ENCODE measurements at places on chromosomes 12 and 14.

- no peak for DNase-seq
Observed at GRCh38 chr12:64065881-64066451, 156.1 kb downstream of the KICS2 start.

DNA sequence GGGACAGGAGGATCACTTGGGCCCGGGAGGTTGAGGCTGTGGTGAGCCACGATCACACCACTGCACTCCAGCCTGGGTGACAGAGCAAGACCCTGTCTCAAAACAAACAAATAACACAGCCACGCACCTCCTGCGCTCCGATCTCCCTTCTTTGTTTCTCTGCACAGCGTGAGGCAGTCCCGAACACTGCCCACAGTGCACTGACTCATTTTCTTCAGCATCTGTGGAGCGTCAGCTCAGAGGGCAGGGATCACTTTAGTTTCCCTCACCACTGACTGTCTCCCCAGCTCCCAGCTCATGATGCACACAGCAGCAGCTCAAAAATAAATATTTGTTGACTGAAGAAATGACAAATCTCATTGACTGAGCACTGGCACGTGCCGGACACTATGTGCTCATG is 883 bp upstream of the MYL2 start:
- DNase-seq: no peak

DNA sequence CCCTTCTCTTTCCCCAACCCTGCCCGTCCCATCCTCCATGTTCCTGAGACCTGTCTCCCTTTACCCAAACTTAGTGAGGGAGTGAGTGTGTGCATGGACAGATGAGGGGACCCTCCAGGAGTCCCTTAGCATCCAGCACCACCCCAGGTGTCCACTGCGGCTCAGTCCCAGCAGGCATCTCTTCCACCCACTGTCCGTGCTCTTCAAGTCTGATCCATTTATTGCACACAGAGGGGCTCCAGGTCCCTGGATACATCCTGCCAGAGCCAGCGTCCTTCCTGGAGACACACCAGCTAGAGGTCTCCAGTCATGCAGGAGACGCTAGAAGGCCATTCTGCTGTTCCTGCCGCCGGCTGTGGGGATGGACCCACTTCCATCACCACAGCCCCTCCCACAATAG is 239.2 kb downstream of the ADGRD1 start:
- no peak for DNase-seq

GRCh38 chr12:47504775-47505446 is 200.9 kb downstream of the RPAP3 start:
- DNase-seq: no peak

GRCh38 chr12:103401421-103401820 is 94.3 kb downstream of the C12orf42 start:
- no peak for DNase-seq

DNA sequence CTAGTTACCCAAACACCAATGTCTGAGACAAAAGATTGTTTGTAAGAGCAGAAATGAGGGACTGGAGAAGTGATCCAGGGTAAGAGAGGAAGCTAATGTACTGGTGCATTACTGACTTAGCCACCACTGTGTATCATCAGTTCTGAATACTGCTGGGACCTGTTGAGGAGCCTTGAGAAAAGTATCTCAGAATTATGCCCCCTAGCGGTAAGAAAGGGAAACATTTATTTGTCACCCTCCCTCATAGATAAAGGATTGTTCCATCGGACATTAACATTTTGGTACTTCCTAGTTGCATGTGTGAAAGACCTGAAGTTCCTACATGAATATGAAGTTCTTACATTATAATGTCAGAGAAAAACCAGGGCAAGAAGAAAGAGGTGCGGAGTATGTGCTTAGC is 612.5 kb downstream of the FSCB start:
- DNase-seq: peak; percentile 1

DNA sequence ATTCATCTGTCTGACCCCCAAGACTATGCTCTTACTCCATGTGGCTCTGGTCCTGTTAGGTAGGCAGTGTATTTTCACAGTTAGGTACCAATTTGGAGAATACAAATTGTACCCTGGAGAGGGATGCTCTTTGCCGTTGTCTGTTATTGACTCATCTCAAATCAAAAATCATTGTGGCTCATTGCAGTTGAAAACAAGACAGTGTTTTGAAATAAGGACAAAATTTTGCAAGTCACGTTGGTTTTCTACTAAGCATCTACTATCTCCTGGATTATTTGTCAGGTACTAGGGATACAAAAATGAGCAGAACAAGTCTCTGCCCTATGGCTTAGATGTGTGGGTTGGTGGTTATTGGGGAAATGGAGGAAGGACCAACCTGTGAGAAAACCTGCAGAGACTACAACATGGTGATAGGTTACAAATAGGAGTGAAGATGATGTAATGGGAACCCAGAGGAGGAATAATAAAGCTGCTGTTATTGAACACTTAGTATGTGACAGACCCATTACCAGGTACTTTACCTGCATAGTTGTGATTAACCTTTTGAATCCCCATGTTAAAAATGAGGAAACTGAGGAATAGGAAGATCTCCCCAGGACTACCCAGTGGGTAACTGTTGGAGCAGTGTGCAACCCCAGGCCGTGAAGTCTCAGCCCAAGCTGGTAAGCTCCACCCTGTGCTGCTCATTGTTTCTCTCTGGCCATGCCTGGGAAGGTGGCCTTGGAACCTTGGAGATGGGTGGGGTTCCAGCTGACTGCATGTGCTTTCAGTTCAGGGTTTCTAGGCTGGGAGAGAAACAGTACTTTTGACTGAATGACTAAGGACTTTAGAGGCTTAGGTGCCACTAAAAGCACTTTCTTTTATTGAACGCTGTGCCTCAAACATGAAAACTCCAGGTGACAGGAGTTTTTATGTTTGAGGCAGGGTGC is 72.9 kb upstream of the SRSF5 start:
- DNase-seq: peak; percentile 98

GRCh38 chr14:102248121-102248520 is 56.8 kb downstream of the MOK start:
- DNase-seq: no peak

- DNase-seq: peak; percentile 78
Observed at GRCh38 chr12:56001487-56002100, 4.5 kb downstream of the SUOX start.

DNA sequence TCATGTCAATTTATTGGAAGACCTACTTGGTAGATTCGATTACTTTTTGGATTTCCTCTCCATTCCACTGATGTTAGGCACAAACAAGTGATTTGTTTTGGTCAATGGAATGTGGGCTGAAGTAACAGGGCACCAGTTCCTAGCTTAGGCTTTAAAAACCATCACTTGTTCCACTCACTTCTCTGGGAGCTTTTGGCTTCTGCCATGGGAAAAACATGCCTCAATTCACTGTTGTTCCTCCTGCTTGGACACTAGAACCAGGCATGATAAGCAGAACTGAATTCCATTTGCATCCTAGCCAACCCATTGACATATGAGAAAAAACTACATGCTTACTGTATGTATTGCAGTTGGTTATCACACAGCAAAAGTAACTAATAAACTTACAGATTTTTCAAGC is 47.8 kb downstream of the LLPH start:
- DNase-seq: no peak

DNA sequence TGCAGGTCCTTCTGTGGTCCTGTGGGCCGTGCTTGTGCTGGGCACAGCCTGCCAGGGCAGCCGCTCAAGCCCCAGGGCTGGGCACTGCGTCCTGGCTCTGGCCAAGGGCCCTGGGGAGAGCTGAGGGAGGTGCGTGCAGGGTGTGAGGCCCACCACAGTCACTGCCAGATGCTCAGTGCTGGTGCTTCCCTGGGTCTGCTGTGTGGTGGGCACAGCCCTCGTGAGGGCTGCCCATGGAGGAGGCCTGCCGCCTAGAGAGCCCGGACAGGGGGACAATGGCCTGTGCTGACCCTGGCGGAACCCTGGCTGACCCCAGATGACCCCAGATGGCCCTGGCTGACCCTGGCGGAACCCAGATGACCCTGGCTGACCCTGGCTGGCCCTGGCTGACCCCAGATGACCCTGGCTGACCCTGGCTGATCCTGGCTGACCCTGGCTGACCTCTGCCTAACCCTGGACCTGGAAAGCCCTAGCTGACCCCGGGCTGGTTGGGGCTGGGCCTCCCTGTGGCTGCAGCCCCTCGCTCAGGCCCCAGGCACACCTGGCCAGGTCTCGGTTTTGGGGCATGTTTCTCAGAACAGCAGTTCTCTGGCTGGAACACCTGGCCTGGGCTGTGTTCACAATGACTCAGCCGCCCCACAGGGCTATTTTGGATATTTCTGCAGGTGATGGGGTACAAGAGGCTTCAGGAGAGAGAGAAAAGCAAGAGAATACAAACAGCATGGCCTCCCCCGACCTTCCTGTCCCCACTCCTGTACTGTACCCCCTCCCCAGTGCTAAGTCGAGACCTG is 55.4 kb downstream of the TMEM121 start:
- no peak for DNase-seq

- DNase-seq: peak; percentile 93
Observed at GRCh38 chr14:67962215-67962644, 142.7 kb downstream of the RAD51B start.

GRCh38 chr14:87810711-87811110 is 182.3 kb downstream of the GALC start:
- DNase-seq: no peak

- no peak for DNase-seq
Observed at GRCh38 chr12:111715279-111715678, 29.4 kb downstream of the ACAD10 start.

DNA sequence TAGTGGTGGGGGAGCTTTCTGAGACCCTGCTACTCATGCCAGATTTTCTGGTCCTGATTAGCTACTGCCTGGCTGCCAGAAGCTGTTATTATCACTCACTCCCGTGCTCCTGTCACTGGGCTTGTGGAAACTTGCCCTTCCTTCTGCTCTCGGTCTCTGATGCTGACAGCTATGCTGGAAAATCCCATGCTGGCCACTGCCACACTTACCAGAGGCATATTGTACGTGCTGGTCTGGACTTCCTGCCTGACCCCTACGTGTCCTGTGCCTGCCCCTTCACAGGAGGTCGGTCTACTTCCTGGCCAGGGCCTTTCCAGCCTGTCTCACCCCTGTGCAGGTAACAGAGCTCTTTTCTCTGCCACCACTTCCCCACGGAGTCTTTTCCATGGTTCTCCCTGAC is 149.4 kb upstream of the PLEKHG7 start:
- DNase-seq: no peak

DNA sequence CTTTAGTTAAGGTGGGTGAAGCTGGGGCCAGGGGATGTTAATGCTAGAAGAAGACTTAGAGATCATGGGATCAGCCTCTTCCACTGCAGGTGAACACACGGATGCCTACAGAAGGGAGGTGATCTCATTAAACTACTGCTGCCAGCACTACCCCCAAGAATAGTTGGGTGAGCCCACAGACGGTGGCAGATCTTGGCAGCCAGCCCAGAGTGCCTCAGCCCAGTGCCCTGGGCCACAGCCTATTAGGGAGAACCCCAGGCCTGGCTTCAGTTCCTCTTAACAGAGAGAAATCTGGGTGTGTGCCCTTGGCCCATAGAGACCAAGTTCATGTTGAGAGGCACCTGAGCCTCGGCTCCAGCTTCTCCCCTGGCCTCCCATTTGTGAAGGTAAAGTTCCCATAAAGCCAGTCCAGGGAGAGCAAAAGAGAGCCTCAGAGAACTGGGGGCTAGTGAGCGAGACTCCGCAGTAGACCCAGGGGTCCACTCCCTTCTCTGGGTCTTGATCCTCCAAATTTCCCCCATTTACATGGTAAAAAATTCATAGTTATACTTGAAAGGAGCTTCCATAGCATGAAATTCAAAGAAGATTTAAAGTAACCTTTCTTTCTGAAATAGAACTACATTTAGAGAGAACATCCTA is 125.0 kb upstream of the CCND2 start:
- DNase-seq: peak; percentile 84

DNA sequence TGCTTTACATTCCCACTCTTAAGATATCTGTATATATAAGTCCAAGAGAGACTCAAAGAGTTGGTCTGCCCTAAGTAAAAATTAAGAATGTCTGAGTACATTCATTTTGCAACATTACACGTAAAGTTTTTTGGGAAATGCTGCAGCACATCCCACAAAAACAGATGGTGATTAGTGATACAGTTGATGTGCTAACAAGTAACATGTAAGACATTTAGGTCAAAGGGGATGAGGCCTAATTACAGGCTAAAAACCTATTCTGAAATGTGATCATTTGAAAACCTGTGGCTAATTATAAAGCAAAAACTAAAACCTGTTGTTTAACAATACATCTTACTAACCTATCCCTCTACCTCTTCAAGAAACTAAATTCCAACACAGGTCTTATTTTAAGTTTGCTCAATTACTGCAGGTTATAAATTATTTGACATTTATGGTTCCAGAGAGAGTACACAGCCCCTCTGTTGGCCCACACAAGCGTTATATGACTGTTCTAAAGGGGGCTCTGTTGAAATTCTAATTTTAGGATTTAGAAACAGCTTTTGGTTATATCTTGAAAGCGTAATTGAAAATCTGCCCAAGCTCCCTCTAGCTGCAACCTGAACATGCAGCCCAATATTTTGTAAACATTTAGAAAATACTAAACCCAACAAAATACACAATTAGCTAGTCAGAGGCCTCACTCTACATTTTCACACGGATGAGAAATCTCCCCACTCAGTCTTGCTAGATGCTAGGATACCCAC is 42.9 kb downstream of the BRAP start:
- DNase-seq: no peak

GRCh38 chr14:29724991-29725390 is 202.7 kb downstream of the PRKD1 start:
- DNase-seq: peak; percentile 77

- no peak for DNase-seq
Observed at GRCh38 chr12:20434996-20435395, 66.7 kb downstream of the PDE3A start.

DNA sequence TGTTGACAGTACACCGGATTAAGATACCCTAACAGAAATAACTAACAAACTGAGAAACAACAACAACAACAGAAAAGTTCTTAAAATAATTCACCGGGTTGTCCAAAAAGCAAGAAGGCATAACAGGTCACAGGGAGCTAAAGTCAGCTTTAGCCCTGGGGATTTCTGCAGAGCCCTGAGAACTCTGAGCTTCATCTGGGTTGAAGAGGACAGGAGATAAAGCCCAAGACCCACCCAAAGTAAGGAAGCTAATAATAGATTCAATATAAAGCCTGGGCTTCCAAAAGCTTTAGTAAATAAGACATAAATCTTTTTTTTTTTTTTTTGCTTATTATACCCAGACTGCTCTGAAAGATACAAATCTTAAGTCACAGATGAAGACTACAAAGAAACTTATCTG is 44.1 kb upstream of the MTERF2 start:
- no peak for DNase-seq

GRCh38 chr12:129870136-129870535 is 33.7 kb downstream of the TMEM132D start:
- DNase-seq: no peak

DNA sequence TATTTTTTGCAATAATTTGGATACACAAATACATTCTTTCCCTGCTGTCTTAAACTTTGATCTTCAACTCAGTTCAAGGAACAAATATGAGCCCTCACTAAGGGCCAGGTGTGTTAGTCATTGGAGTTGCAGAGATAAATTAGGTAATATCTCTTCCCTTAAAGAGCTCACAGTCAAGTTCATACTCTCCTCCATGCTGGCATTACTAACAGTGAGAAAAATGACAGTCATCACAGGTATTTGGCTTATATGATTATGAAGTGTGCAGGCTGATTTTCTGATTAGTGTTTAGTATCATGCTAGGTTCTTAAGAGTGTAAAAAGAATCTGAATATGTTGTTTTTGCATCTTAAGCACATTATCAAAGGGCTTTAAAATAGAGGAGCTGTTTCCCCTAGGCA is 594.7 kb downstream of the CCER1 start:
- no peak for DNase-seq

All from small intestine (tissue), 16 donors.